Heart left ventricle (tissue), 16 donors: ENCODE measurements at places on chromosomes 2 and 18. TPM values are rescaled to one million over a fixed set of nuclear protein-coding genes. Genes with fewer than 3 reads are reported as not detected.

IKZF2 gene
- total RNA-seq = 6.8 TPM

DNA sequence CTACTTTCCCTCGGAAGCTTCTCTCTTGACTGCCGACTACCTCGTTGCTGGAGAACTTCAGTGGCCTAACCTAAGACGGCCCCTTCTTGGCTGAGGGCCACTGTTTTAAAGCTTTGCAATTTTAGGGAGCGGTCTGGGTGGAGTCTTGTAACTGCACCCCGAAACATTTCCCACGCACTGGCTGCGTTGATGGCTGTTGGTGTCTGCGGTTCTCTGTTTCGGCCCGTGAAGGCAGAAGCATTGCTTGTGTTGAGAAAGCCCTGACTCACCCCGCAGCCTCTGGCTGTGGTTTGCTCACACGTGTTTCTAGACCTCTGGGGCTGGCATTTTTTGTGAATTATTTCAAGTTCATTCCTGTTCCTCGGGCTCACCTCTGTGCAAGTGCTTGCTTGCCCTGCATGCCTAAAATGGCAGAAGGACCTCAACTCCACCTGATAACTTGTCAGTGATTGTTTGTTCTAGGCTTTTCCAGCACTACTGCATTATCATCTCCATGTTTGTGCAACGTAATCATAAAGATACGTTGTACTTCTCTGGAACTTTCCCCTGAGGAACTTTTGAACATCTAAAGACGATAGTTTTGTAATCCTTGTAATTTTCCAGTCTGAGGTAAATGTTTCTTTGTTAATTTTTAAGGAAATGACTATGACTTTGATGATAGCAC is 94.2 kb upstream of the DLX2 start:
- H3K36me3 ChIP-seq = no peaks in the 10 kb centered on the region
- no peaks in the 10 kb centered on the region for H3K27me3 ChIP-seq
- H3K4me1 ChIP-seq = no peaks in the 10 kb centered on the region

- H3K27ac ChIP-seq = no peak overlapping the region
- no peak overlapping the region for H3K4me3 ChIP-seq
- no peaks in the 10 kb centered on the region for H3K36me3 ChIP-seq
- DNase-seq = no peak
- no peaks in the 10 kb centered on the region for H3K27me3 ChIP-seq
Measured at GRCh38 chr18:58756596-58757240, 85.5 kb downstream of the MALT1 start.

- no peak overlapping the region for H3K27ac ChIP-seq
- H3K27me3 ChIP-seq = no peaks in the 10 kb centered on the region
- H3K36me3 ChIP-seq = no peaks in the 10 kb centered on the region
- no peak for DNase-seq
Measured at GRCh38 chr2:182824056-182824766, 42.2 kb downstream of the FRZB start.

DNA sequence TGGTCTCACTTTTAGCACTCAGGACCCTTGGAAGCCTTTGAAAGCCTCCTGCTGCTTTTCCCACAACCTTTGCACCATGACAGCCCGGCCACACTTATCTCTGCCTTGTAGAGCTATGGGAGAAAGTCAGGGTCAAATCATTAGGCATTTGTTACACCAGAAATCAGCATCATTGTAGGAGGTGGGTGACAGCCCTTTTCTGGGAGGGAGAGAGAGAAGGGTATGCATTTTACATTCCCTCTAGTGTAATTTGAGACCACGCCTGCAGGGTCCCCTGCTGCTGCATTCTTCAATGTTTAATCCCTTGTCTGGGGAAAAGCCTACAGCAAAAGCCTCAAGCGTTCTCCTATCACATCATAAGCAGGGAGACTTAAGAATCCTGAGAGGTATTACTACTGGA is 766.8 kb upstream of the FAM98A start:
- H3K4me1 ChIP-seq = no peaks in the 10 kb centered on the region
- no peak overlapping the region for H3K27ac ChIP-seq
- no peak for DNase-seq

GRCh38 chr2:70002241-70002899 is 40.9 kb upstream of the ASPRV1 start:
- H3K36me3 ChIP-seq = no peaks in the 10 kb centered on the region
- no peak for DNase-seq
- no peaks in the 10 kb centered on the region for H3K4me1 ChIP-seq
- H3K4me3 ChIP-seq = no peak overlapping the region
- H3K27me3 ChIP-seq = no peaks in the 10 kb centered on the region
